GM13977 (cell line): ENCODE measurements at places on chromosomes 16 and 17.
A peak's percentile ranks its signal among the peaks of the same experiment; 100 is the strongest.

DNA sequence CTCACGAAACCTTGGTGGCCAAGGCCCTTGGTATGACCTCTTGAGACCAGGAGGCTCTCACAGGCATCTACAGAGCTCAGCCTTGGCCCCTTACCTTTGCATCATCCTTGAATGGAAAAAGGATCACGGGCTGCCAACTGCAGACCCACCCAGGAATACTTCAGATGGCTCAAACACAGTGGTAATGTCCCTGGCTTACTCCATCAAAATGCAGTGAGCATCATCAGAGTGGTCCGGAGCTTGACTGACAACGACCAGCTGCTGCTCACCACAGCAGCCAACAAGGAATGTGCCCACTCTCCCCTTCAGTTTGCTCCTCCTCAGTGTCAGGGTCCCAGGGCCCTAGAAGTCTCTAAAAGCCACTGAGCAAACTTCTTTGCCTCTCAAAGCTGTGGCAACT lies 17.6 kb upstream of the MYH3 start:
- no peak for DNase-seq

DNA sequence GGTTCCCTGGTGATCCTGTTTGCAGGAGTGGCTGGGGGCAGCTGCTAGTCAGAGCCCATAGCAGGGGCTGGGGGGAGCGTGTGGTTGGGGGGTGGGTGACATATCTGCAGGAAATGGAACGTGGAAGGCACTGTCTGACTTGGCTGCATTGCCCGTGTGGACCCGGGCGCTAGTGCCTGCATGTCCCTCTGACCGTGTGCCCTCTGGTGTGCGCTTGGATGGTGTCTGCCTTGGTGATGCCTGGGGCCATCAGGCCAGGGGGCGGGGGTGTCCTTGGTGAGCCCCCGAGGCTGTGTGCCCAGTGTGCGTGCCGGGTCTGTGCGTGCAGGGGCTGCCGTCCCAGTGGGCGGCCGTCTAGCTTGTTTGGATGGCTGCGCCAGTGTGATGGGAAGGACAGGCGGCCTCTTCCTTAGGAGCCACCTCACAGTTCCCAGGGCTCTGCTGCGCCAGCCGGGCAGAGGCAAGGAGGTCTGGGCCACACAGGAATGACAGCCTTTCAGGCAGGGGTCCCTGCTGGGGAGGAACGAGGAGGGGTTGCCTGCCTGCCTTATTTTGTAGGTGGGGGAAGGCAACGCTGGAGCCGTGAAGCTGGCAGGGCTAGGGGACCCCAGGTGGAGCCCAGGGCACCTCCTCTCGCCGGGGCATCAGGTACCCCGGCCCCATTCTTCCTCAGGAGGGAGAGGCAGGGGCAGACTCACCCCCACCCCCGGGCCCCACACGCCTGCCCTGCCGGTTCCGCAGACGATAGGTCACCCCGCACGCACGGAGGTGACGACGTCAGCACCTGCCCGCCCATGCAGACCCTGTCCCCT lies 693 bp downstream of the NDRG4 start:
- DNase-seq: no peak

DNA sequence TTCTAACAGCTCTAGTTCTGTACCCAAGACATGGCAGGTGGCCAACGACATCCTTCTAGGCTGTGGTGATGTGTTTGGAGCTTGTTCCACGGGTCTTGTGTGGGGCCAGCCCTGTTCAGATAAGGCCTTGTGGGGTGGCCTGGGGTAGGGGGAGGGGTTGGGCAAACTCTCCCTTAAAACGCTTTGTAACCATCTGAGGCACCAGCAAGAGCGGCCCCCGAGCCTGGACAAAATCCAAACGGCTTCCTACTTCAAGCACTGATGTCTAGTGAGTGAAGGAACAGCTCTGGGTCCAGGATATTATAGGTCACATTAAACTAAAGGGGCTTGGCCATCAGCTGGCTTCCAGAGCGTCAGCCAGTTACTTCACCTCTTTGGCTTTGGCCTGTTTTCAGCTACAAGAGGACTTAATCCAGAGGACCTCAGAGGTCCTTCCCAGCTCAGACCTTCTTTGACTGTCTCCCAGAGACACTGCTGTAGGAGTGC lies 11.9 kb downstream of the SERPINF1 start:
- DNase-seq: no peak

- DNase-seq: no peak
Observed at GRCh38 chr17:50191359-50192143, 9.9 kb downstream of the COL1A1 start.

GRCh38 chr16:55000595-55000994 lies 69.9 kb downstream of the IRX5 start:
- DNase-seq: no peak

DNA sequence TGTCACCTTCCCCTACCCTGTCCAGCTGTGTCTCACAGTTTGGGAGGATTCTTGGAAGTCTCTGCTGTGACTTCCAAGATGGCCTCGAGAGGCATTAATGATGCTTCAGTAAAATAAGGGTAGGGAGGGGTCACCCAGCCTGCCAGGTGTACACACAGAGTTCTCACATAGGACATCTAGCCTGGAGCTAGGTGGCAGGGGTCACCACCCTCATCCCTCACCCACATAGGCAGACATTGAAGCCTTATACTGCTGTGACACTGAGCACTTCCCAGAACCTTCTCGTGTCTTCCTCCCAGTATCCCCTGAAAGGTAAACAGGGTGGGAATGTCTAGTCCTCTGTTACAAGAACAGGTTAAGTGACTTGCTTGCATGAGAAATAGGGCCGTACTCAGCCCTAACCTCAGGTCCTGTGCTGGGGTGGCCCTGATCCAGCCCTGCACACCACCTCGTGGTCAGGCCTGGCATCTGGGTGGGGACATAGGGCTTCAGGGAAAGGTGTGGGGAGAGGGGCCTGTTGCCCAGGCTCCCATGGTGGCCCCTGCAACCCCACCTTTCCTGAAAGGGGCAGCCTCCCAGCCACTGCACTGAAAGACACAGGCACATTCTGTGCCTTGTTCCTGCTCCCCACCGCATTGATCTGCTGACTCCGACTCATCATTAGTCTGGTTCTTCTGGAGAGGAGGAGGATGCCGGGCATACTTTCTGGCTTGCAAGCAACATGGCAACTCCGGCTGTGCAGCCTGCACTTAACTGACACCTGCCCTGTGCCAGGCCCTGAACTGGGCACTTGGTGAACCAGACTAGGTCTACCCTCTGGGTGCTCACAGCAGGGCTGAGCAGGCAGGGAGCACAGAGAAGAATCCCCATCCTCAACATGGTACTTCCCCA lies 3.6 kb upstream of the MMP15 start:
- DNase-seq: no peak

GRCh38 chr16:68802190-68802589 lies 41.1 kb upstream of the TANGO6 start:
- DNase-seq: no peak

- DNase-seq: peak; percentile 77
Observed at GRCh38 chr17:63950940-63951907, 19.1 kb upstream of the CD79B start.

- no peak for DNase-seq
Observed at GRCh38 chr17:61335105-61335844, 64.4 kb upstream of the TBX2 start.

- no peak for DNase-seq
Observed at GRCh38 chr16:20320592-20320991, 6.7 kb downstream of the GP2 start.

DNA sequence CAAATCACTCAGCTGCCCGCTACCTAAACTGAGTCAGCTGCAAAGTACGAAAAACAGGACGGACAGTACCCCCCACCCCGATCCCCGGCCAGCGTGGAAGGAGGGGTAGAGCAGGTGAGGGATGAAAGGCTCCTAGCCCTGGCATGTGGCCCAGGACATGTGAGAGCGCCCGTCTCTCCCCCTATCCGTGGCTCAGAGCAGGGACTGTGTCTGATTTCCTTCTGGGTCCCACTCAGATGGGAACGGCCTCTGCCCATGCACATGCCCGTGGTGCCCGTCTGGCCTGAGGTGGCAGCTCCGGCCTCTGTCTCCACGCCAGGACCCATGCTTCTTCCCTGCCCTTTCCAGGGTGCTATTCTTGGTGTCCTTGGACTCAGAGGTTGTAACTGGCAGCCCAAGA lies 30.2 kb upstream of the RASD1 start:
- no peak for DNase-seq

GRCh38 chr17:79504181-79504605 lies 106.7 kb downstream of the RBFOX3 start:
- no peak for DNase-seq

DNA sequence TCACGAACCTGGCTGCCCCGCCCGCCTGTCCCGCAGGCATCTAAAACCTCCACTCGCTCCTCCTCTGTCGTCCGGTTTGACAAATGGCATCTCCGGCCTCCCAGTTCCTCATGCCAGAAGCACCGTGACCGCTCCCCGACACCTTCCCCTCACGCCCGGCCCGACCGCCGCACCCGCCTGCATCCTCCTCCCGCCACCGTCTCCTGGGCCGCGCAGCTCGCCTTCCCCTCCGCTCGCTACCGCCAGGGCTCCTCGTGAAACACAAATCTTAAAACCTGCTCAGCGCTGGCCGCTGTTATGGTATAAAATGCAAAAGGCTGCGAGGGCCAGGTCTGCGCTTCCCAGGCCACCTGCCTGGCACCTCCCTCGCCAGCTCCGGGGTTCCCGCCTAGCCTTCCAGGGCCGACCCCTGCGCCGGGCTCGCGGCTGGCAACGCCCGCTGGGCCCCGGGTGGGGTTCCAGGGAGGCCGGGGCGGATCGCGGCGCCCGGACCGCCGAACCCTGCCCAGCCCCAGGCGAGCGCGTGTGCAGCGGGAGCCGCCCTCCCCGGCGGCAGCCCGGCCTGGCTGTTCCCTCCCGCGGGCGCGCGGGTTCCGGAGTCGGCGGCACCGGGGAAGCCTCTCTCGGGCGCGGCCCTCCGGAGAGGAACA lies 488 bp downstream of the SPSB3 start:
- DNase-seq: no peak

- DNase-seq: no peak
Observed at GRCh38 chr17:11467639-11468038, 130.6 kb upstream of the DNAH9 start.

GRCh38 chr17:80146121-80147034 lies 550 bp downstream of the EIF4A3 start:
- DNase-seq: peak; percentile 58

DNA sequence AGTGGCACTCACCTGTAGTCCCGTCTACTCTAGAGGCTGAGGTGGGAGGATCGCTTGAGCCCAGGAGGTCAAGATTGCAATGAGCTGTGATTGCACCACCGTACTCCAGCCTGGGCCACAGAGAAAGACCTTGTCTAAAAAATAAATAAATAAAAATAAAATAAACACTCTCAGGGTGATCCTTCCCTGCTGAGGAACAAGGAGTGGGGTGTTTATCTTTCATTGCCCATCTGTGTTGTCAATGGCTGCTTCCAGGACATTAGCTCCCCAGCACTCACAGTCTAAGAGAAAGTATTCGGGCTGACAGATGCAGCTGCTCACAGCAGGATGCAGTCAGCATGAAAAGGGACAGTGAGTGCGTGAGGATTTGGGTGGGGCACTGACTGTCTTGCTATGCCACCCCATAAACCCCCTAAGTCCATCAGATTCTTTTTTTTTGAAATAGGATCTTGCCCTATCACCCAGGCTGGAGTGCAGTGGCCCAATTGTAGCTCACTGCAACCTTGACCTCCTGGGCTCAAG lies 31.3 kb upstream of the RBBP6 start:
- no peak for DNase-seq

DNA sequence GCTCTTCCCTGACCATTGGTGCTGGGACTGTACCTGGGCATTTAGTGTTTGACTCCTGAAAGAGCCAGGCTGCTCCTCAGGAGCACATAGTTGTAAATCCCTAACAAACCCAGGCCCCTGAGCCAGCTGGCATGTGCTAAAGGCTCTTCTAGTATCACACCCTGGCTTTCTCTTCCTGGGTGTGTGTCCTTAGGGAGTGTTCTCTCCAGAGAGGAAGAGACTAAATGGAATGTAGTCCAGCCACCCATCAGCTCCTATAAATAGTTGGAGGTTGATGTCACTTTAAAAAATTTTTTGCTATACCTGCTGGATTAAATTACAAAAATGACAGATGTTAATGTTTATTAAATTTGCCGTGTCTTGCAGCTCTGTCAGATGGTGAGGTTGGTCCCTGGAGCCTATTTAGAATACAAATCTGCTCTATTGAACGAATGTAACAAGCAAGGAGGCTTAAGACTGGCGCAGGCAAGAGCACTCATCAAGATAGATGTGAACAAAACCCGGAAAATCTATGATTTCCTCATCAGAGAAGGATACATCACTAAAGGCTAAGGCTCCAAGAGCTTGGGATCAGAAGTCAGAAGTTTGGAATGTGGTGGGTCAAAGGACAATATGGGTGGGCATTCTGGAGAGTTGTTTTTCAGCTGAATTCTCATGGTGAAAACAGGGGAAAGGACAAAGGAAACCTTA lies 13.1 kb upstream of the DUSP14 start:
- no peak for DNase-seq

- no peak for DNase-seq
Observed at GRCh38 chr17:33021731-33022408, 30.2 kb downstream of the SPACA3 start.

GRCh38 chr16:4925791-4926190 lies 11.2 kb downstream of the PPL start:
- no peak for DNase-seq

- no peak for DNase-seq
Observed at GRCh38 chr17:71703701-71704100, 417.1 kb upstream of the SOX9 start.
